ENCODE measurements at places on chromosomes 7 and 10.

DNA sequence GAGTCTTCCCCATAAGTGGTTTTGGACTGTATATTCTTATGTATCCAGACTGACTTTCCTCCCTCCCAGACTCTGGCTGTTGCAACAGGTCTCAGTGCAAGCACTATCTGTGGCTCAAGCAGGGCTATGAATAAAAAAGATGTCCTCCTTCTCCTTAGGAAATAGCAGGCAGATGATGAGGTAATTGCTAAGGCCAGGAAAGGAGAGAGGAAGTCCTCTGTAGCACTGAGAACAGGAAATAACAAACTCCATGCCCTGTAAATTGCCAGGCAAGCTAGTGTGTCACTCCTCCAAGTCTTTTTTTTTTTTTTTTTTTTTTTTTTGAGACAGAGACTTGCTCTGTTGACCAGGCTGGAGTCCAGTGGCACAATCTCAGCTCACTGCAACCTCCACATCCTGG, 900.1 kb downstream of the TYW1 start:
- DNase-seq = no peak

DNA sequence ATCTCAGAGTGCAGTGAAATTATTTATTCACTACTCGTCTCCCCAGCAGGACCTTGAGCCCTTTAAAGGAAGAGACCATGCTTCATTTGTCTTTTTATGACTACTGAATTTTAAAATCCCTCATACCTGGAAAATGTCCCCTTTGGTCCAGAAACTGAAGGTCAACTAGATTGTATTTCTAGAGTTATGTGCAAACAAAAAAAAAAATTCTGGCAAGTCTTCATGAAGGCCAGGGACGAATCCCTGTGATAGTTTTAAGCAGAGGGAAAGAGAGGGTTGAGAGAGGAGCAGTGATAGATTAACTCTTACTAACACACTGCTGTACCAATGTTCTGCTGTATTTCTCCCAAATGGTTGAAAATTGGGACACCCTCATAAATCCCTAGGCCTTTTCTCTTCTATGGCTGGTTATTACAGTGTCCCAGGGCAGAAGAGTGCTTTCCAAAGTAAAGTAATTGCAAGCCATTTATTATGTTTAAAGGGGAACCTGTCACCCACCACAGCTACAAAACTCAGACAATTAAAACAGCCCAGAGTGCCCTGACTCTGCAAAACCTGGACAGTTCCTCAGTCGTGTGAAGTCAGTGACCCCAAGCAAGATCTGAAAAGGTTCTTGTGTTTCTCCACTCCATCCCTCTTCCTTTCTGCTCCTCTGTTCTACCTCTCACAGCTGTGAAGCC, 182.8 kb upstream of the AOAH start:
- DNase-seq = no peak

GRCh38 chr10:52258799-52259425, 55.2 kb upstream of the DKK1 start:
- DNase-seq = no peak

DNA sequence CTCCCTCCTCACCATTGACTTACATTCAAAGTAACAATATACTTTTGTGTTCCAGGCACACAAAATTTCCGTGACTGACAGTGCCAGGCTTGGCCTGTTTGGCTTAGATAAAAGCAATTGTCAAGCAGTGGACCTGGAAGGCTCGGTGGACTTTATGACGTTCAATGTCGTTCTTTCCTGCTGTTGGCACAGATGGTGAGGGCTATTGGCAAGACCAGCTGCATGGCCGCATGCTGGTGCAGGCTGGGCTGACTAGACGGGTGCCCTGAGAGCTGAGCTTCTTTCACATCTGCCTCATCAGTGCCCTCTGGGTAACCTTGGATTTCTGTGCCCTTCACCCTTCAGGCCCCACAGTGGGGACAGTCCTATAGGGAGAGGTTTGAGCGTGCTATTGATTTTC, 45.2 kb downstream of the WIPF3 start:
- no peak for DNase-seq

DNA sequence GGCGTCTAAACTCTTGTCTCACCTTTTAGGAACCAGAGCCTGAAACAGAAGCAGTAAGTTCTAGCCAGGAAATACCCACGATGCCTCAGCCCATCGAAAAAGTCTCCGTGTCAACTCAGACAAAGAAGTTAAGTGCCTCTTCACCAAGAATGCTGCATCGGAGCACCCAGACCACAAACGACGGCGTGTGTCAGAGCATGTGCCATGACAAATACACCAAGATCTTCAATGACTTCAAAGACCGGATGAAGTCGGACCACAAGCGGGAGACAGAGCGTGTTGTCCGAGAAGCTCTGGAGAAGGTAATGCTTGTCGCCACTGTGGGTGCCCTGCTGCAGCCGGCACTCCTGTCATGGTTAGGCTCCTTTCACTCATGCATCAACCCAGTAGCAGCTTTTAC, 113.1 kb downstream of the ZMYND11 start:
- no peak for DNase-seq

GRCh38 chr10:21516242-21517131, 9.0 kb downstream of the SKIDA1 start:
- DNase-seq = no peak

DNA sequence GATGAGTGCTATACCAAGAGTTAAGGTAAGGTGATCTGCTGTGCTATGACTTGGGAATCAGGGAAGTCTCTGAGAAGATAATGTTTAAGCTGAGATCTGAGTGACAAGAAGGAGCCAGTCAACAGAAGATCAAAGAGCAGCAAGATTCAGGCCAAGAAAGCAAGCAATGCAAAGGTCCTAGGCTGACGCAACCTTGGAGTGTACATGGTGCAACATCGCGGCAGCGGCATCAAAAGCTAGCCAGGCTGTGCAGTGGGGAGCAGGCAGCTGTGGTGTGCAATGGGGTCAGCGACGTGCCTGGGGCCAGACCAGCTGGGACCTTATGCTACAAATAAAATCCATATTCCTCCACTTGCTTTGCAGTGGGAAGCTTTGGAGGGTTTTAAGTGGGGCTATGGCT, 324.1 kb downstream of the LRMDA start:
- no peak for DNase-seq
